ENCODE measurements at places on chromosomes 4 and X.

- DNase-seq = no peak
These were observed 110.2 kb upstream of the STX18 start for GRCh38 chr4:4651811-4652755.

DNA sequence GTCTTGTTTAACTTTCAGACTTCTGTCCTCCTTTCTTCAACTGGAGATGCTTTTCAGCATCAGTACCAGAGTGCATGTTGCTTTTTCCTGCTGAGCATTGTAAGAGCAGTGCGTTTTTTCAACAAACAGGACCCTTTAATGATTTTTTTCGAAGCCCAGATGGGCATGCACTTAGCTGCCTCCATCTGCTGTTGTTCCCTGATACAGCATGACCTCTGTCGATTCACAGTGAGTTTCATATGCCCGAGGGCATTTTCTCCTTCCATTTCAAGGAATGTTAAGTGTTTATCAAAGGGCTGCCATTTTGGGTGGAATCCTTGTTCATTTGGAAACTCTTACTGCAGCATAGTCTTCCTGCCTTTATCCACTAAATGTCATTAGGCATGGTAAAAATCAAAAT, 428.6 kb downstream of the DTHD1 start:
- no peak for DNase-seq

GRCh38 chrX:87664381-87664780, 146.8 kb downstream of the KLHL4 start:
- DNase-seq = no peak

DNA sequence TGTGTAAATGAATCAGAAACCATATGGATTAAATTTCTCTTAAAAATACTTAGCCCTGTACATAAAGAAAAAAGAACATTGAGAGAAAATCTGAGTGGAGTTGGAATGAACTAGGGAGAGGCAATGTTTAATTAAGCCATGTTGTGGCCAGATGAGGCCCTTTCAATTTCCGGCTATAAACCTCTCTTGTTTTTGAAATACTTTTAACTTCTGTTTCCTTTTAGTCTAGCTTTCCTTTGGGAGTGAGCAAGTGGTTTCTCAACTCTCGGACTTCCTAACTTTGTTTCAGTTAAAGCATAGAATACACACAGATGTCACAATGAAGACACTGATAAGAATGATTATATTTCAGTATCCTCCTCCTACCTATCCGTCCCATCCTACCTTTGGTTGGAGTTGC, 197.2 kb downstream of the ARHGAP24 start:
- DNase-seq = no peak

Measured in activated CD4-positive, CD25-positive, alpha-beta regulatory T cell (primary cell).